ENCODE measurements at places on chromosomes 1 and 21.

DNA sequence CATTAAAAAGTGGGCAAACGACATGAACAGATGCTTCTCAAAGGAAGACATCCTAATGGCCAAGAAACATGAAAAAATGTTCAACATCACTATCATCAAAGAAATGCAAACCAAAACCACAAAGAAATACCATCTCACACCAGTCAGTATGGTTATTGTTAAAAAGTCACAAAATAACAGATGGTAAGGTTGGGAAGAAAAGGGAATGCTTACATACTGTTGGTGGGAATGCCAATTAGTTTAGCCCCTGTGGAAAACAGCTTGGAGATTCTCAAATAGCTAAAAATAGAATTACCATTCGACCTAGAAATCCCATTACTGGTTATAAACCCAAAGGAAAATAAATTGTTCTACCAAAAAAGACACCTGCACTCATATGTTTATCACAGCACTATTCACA lies 369.4 kb downstream of the KCNH1 start:
- DNase-seq, result no peak

- DNase-seq, result no peak
Observed at GRCh38 chr1:65065524-65066418, 82.2 kb upstream of the AK4 start.

DNA sequence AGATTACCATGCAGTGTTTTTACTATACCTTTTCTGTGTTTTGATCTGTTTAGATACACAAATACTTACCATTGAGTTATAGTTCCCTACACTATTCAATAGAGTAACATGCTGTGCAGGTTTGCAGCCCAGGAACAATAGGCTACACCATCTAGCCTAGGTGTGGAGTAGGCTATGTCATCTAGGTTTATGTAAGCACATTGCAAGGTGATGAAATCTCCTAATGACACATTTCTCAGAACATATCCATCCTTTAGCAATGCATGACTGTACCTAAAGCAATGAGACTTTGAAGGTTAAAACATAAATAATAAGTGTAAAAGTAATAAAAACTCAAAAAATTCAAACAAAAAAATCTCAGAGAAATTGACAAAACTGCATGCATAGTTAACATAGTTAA lies 358.6 kb downstream of the USH2A start:
- DNase-seq, result no peak

GRCh38 chr1:157723157-157723556 lies 22.6 kb upstream of the FCRL3 start:
- no peak for DNase-seq

- no peak for DNase-seq
Observed at GRCh38 chr1:97630281-97630680, 290.6 kb downstream of the DPYD start.

DNA sequence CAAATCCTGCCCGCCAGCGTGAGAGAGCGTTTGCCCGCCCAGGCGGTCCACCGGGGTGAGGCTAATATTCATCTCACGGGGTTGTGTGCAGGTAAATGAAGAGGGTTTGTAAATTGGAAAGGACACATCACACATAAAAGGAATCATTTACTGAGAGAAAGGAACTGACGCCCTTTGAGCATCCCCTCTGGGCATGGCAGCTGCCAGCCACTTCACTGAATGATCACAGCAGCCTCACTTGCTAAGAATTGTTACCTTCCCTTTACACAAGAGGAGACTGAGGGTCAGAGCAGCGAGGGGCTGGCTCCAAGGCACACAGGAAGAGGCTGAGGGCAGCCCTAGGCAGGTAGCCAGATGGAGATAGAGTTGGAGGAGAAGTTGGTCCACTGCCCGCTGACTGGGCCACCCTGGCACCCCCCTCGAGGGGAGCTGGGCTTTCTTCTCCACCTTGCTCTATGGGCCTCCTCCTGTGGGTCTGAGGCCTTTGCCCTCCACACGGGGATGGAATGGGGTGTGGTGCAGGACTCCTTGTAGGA lies 96.0 kb downstream of the FOXD2 start:
- no peak for DNase-seq

DNA sequence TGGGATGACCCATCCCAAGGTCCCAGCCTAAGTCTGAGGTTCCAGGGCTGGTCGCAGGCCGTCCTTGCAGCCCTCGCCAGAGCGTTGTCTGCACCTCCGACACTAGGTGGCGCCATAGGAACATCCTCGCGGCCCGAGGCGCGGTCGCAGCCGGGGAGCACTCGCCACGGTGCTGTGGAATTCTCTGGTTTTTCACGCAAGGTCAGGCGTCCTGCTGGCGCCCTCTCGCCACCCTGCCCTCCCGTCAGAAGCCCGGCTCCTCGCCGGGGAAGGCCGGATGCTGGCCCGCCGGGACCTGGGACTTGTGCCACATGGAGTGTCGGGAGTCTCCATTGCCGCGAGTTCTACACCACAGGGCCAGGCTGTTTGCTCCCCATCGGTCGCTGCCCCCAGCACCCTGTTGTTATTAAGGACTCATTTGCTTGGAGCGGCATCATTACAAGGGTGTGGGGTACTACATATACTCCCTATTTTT lies 196.8 kb upstream of the LMO4 start:
- DNase-seq, result no peak

DNA sequence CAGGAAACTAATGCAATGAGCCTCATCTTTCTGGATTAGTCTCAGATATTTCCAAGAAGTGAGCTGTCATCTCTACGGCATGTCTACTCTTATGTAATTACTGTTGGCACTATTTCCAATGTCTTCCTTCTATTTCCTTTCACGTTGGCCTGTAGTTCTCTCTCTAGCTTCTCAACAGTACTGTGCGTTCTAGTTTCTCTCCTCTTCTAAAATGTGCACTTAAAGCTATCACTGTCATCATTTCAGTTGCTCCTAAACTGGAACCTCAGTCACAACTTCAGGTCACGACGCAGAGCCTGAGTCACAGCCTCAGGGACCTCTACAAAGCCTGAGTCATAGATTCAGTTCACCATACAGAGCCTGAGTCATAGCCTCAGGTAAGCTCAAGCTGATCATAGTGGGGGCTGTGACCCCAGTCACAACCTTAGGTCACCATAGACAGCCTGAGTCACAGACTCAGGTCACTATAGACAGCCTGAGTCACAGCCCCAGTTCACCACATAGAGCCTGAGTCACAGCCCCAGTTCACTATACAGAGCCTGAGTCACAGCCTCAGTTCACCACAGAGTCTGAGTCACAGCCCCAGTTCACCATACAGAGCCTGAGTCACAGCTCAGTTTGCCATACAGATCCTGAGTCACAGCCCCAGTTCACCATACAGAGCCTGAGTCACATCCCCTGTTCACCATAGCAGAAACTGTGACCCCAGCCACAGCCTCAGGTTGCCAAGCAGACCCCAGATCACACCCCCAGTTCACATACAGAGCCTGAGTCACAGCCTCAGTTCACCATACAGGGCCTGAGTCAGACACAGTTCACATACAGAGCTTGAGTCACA lies 13.0 kb downstream of the WNT9A start:
- DNase-seq, result no peak

DNA sequence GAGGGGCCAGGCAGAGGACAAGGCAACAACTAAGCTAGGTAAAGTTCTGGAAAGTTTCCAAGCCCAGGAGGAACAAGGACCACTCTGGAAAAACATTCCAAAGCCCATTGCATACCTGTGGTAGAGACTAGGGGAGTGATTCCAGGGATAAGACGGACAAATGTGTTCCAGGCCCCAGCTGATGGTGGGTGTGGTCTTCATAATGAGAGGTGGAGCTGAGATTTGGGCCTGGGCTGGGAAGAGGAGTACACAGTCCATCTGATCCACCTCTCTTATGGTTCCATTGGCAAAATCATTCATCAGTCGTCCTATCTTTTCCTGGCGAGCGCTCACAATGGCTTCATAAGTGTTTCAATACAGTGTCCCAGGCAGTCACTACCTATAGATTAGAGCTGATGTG lies 4.5 kb downstream of the KLHDC7A start:
- DNase-seq, result no peak

- DNase-seq, result no peak
Observed at GRCh38 chr1:25647863-25648262, 31.3 kb downstream of the MAN1C1 start.

All from esophagus squamous epithelium (tissue), 5 donors.